SW480 (cell line): ENCODE measurements at places on chromosomes 4 and X.

DNA sequence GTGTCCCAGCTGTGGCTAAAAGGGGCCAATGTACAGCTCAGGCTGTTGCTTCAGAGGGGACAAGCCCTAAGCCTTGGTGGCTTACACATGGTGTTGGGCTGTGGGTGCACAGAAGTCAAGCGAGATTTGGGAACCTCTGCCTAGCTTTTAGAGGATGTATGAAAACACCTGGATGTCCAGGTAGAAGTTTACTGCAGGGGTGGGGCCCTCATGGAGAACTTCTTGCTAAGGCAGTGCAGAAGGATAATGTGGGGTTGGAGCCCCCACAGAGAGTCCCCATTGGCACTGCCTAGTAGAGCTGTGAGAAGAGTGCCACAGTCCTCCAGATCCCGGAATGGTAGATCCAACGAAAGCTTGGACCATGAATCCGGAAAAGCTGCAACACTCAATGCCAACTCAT is 40.5 kb downstream of the UBA6 start:
- no peak for DNase-seq

DNA sequence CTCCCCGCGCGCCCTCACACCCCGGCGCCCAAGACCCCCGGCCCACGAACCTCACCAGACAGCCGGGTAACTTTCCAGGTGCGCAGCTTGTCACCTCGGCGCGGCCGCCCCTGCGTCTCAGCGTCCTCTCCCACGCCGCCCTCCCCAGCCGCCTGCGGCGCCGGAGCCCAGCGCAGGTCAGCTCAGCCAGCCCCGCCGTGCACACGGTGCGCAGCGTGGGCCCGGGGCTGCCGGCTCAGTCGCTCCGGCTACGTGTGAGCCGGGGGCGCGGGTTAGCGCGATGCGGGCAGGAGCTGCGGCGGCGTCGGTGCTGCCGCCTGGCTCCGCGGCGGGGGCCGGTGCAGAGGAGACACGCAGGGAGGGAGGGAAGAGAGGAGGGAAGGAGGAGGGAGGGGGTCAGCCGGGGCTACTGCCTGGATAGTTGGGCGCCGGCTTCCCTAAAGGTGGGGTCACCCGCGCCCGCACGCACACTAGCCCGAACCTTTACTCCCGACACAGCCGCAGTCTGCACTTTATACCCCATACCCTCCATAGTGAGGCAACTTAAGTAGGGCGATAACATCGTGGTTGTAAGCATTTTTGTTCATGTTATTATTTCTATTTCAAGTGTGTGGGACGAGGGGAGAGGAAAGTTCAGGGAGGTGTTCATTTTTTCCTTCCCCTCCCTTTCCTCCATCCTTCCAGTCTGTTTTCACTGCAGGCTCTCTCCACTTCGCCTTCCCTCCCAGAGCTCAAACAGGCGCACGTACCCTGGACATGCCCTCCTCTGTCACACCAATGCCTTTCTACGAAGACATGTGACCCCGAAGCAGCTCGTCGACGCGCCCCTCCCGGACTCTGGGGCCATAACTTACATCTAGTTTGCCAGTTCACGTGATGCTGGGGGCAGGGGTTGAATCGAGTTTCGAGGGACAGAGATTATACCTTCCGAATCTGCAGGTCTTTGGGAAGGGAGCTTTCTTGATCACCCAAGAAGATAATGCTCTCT is at the start of gene PRKG2:
Gene PRKG2, minus strand, starts transcription at position 342 of the 988 bp plus-strand sequence. CDS start 10,175 bp downstream, outside the sequence.
- no peak for DNase-seq

GRCh38 chrX:54826598-54826997 is 19.1 kb downstream of the MAGED2 start:
- no peak for DNase-seq

DNA sequence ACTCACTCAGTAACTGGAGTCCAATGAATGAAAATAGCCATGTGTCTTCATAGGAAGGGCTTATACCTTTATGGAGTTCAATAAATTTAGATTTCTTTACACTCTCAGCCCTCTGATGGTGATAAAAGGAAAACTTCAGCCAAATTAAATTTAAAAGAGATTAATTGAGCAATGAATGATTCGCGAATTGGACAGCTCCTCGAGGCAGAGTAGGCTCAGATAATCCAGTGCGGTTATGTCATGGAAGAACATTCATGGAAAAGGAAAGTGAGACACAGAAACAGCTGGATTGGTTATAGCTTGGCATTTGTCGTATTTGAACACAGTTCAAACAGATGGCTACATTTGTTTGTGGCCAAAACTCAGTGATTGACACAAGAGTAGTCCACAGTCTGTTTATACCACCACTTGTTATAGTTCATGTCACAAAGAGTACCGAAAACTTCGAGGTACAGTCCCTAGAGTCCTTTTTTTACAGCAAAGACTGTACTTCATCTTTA is 54.6 kb upstream of the TACR3 start:
- DNase-seq, result no peak

DNA sequence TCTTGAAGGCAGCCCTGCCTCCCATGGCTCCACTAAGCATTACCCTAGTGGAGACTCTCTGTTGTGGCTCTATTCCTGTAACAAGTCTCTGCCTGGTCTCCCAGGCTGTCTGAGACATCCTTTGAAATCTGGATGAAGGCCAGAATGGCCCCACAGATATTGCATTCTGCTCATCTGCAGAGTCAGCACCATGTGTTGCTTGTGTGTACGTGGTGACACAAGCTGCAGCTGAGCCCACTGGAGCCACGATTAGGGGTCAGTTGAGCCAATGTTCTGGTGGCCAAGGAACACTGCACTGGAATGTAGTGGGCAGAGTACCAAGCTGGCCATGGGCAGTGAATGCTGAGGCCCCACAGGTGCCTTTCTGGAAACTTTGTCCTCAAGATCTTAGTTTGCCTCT is 29.2 kb downstream of the GRID2 start:
- no peak for DNase-seq

GRCh38 chr4:153486281-153487151 is 20.4 kb downstream of the TMEM131L start:
- DNase-seq, result peak; percentile 16

DNA sequence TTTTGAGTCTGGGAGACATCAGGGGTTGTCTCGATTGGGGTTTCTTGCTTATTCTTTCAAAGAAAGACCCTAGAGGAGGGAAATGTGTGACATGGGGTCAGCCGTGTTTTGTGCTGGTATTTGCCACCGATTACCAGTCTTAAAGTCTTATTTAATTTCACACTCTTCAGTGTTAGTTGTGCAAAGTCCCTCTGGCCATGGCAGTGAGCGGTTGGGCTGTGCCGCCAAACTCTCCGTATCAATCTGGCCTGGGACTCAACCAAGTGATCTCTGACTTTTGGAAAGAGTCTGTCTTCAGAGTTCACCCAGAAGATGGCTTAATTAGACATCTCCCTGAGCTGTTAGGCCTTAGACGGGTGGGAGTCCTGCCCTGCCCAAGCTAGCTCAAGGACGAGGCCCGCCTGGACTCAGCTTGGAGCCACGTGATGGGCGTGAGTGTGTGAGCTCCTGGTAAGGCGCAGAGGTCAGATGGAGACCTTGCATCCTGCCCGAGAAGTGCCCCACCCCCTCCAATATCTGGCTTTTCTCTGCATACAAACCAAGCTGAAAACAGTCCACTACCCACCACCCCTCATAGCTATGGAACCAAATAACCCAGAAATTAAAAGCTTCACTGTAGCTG is 3.8 kb upstream of the PITX2 start:
- DNase-seq, result no peak

GRCh38 chr4:145003675-145004074 is 94.3 kb downstream of the ANAPC10 start:
- DNase-seq, result no peak

DNA sequence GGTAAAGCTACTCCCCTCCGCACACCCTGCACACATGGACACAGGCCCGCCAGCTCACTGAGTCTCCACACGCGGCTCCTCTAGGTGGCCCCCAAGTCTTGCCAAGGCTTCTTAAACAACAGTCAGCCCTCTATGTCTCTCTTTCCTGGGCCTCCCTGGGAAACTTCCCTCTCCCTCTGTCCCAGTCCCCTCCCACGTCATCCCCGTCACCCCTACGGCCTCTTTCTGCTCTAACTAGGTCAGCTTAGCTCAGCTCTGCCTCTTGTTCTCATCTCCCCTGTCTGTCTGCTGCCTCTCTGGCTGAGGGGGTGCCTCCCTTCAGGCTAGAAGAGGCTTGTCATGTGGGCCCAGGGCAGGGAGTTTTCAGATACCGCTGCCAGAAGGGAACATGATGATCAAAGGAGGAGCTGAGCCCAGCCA is 38.8 kb downstream of the SEPTIN6 start:
- DNase-seq, result no peak

- no peak for DNase-seq
Observed at GRCh38 chr4:143384381-143384994, 47.8 kb downstream of the GAB1 start.

- no peak for DNase-seq
Observed at GRCh38 chr4:5963611-5964010, 54.6 kb downstream of the C4orf50 start.

GRCh38 chrX:9207142-9207541 is 173.2 kb upstream of the FAM9B start:
- no peak for DNase-seq

- no peak for DNase-seq
Observed at GRCh38 chr4:22483551-22483981, 32.3 kb downstream of the ADGRA3 start.

DNA sequence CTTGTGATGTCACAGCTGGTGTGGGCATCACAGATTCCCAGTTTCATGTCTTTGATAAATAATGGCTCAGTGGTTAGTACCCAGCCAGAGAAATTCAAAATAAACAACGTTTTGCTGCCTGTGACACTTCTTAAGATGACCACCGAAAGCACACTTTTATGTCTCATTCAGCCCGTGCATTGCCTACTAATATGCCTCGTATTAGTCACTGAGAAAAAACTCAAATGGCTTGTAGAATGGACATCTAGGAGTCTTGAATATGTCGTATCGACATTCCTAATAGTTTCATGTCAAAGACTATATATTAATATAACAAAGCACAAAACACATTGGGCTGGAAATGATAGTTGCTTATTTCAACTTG is 103.9 kb upstream of the FAT1 start:
- no peak for DNase-seq
